Thymus (tissue), 14 donors: ENCODE measurements at places on chromosomes 4 and X. TPM values are rescaled to one million over a fixed set of nuclear protein-coding genes. Genes with fewer than 3 reads are reported as not detected.

TBC1D9 gene
- 4.7 TPM for total RNA-seq

GRCh38 chr4:23967281-23967680, 77.4 kb upstream of the PPARGC1A start:
- no peak for DNase-seq
- no peak overlapping the region for H3K4me3 ChIP-seq
- H3K36me3 ChIP-seq, result no peaks in the 10 kb centered on the region
- H3K4me1 ChIP-seq, result no peaks in the 10 kb centered on the region
- no peaks in the 10 kb centered on the region for H3K27me3 ChIP-seq

- no peaks in the 10 kb centered on the region for H3K27me3 ChIP-seq
- H3K4me3 ChIP-seq, result no peak overlapping the region
These were observed 75.8 kb upstream of the SOD3 start for GRCh38 chr4:24719615-24720014.

- no peak for DNase-seq
- no peaks in the 10 kb centered on the region for H3K4me1 ChIP-seq
- H3K27me3 ChIP-seq, result no peaks in the 10 kb centered on the region
- H3K27ac ChIP-seq, result no peak overlapping the region
These were observed 466.0 kb downstream of the DMD start for GRCh38 chrX:32745323-32745722.

- H3K4me3 ChIP-seq, result no peak overlapping the region
- H3K27ac ChIP-seq, result no peak overlapping the region
- DNase-seq, result no peak
These were observed 93.4 kb downstream of the EMCN start for GRCh38 chr4:100424376-100424775.

- no peak for DNase-seq
- H3K4me3 ChIP-seq, result peak overlapping the region; percentile 81
- peak overlapping the region; percentile 96 for H3K27ac ChIP-seq
- no peaks in the 10 kb centered on the region for H3K27me3 ChIP-seq
These were observed 689 bp upstream of the OGT start for GRCh38 chrX:71532078-71532752.

GRCh38 chr4:52933738-52934137, 71.6 kb downstream of the RASL11B start:
- H3K27ac ChIP-seq, result no peak overlapping the region
- peaks cover 14% of the 10 kb centered on the region for H3K4me1 ChIP-seq
- no peak overlapping the region for H3K4me3 ChIP-seq
- no peaks in the 10 kb centered on the region for H3K27me3 ChIP-seq
- no peak for DNase-seq

- no peaks in the 10 kb centered on the region for H3K36me3 ChIP-seq
- no peak for DNase-seq
- H3K4me3 ChIP-seq, result no peak overlapping the region
- no peaks in the 10 kb centered on the region for H3K27me3 ChIP-seq
- H3K4me1 ChIP-seq, result peaks cover 20% of the 10 kb centered on the region
- no peak overlapping the region for H3K27ac ChIP-seq
These were observed 6.6 kb upstream of the DDX60L start for GRCh38 chr4:168486912-168487281.

DNA sequence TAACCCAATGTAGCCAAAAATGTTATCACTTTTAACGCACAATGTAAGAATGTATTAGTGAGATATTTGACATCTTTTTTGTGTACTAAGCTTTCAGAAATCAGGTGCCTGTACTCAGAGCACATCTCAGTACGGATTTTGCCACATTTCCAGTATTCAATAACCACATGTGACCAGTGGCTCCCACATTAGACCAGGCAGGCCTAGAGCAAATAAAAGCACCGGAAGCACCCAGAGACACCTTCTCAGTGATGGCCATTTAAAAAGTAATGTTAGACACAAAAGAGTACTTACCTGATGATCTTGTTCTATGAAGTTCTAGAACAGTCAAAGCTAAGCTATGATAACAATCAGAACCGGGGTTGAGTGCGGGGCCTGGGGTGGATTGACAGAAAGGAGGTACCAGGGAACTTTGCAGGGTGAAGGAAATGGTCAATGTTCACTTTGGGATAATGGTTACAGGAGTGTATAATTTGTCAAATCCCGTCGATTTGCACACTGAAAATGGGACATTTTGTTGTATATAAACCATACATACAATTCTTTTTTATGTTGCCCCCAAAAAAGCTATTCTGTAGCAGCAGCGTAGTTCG, 1.2 kb downstream of the CTPS2 start:
- H3K4me3 ChIP-seq, result peak overlapping the region; percentile 74
- H3K4me1 ChIP-seq, result no peaks in the 10 kb centered on the region
- DNase-seq, result no peak
- H3K36me3 ChIP-seq, result no peaks in the 10 kb centered on the region

- no peaks in the 10 kb centered on the region for H3K36me3 ChIP-seq
- H3K27me3 ChIP-seq, result no peaks in the 10 kb centered on the region
- DNase-seq, result no peak
- no peak overlapping the region for H3K4me3 ChIP-seq
- H3K27ac ChIP-seq, result no peak overlapping the region
- no peaks in the 10 kb centered on the region for H3K4me1 ChIP-seq
These were observed 7.0 kb upstream of the DSPP start for GRCh38 chr4:87601361-87601760.

PGAM4 gene
- total RNA-seq, result 0.14 TPM

RP2 gene
- total RNA-seq, result 7.9 TPM

GDPD2 gene
- total RNA-seq, result 0.05 TPM

SORBS2 gene
- total RNA-seq, result 13.8 TPM

- no peaks in the 10 kb centered on the region for H3K36me3 ChIP-seq
- H3K4me3 ChIP-seq, result no peak overlapping the region
- no peak overlapping the region for H3K27ac ChIP-seq
- H3K27me3 ChIP-seq, result no peaks in the 10 kb centered on the region
- no peaks in the 10 kb centered on the region for H3K4me1 ChIP-seq
These were observed 106.4 kb upstream of the NDST4 start for GRCh38 chr4:115219862-115220261.

CHM gene
- 14.4 TPM for total RNA-seq

- DNase-seq, result no peak
- H3K27ac ChIP-seq, result no peak overlapping the region
- no peaks in the 10 kb centered on the region for H3K36me3 ChIP-seq
- H3K4me1 ChIP-seq, result no peaks in the 10 kb centered on the region
- no peak overlapping the region for H3K4me3 ChIP-seq
- no peaks in the 10 kb centered on the region for H3K27me3 ChIP-seq
These were observed 65.7 kb upstream of the ALG13 start for GRCh38 chrX:111615227-111615626.

DNA sequence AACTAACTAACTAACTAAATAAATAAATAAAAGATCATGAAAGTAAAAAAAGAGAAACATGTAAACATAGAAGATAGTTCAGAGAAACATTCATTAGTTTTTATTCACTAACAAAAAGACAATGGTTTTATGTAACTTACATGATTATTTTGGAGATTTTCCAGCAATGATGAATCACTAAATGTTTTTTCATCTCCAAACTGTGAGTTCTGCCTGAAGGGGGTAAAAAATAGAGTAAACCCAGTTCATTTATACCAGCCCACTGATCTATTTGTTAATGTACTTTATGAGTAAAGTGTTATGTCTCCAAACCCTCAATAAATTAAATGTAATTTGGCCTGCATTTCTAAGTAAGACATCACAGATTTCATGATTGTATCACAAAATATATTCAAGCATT, 101.1 kb downstream of the ATP8A1 start:
- no peaks in the 10 kb centered on the region for H3K27me3 ChIP-seq
- H3K4me1 ChIP-seq, result no peaks in the 10 kb centered on the region
- no peak for DNase-seq

PHOX2B gene
- total RNA-seq, result not detected

DNA sequence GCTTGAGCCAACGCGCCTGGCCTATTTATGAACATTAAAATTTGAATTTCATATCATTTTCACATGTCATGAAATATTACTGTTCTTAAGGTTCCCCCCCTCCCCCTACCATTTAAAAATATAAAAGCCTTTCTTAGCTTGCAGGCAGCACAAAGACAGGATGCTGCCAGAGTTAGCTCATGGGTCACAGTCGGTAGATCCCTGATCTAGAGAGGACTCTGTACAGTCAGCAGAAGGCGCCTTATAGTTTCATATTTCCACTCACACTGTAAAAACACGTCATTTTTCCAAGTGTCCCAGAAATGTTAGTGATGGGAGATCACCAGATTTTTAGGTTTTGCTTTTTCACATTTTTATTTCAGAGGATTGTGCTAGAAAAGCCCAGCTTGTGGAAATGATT, 12.2 kb downstream of the NOCT start:
- DNase-seq, result no peak
- H3K4me1 ChIP-seq, result no peaks in the 10 kb centered on the region
- H3K36me3 ChIP-seq, result no peaks in the 10 kb centered on the region
- H3K4me3 ChIP-seq, result no peak overlapping the region
- H3K27me3 ChIP-seq, result no peaks in the 10 kb centered on the region
- peak overlapping the region; percentile 78 for H3K27ac ChIP-seq

NMU gene
- 2.5 TPM for total RNA-seq

GPR173 gene
- 0.61 TPM for total RNA-seq

DNA sequence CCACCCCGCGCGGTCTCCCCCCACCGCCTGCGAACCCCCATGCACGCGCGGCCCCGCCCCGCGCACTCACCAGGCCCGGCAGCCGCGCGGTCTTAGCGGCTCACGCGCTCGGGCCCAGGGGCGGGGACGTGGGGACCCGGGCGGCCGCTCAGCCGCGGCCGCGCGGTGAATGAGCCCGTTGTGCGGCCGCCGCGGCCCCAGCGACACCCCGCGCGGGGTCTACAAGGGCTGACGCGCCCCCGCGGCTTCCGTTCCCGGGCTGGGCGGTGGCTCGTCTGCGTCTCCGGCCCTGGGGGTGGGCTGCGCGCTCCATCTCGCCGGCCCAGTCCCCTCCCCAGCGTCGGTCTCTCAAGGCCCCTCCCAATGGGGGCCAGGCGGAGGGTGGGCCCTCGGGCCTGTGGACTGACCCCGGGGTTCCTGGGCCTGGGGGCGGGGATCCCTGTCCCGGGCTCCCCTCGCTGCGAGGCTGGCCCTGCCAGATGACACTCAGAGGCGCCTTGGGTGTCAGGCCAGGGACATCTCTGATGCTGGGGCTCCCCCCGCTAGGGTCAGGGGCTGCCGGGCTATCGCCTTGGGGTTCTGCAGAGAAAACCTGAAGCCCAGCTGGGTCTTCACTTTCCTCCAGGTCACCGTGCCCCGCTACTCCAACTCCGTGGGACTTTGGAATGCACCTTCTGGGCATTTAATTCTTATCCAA, 4.3 kb upstream of the SLC26A1 start:
- H3K27me3 ChIP-seq, result peaks cover 72% of the 10 kb centered on the region
- peak overlapping the region; percentile 17 for H3K4me3 ChIP-seq
- no peaks in the 10 kb centered on the region for H3K36me3 ChIP-seq
- H3K27ac ChIP-seq, result no peak overlapping the region

CENPVL2 gene
- total RNA-seq, result 0.24 TPM

- DNase-seq, result no peak
- no peak overlapping the region for H3K27ac ChIP-seq
- H3K27me3 ChIP-seq, result peaks cover 34% of the 10 kb centered on the region
- H3K36me3 ChIP-seq, result no peaks in the 10 kb centered on the region
- H3K4me1 ChIP-seq, result peaks cover 3% of the 10 kb centered on the region
- no peak overlapping the region for H3K4me3 ChIP-seq
These were observed 1.1 kb downstream of the TMEM35A start for GRCh38 chrX:101079736-101080270.

GRCh38 chr4:105149771-105150170, 3.1 kb downstream of the TET2 start:
- H3K4me1 ChIP-seq, result no peaks in the 10 kb centered on the region
- no peaks in the 10 kb centered on the region for H3K36me3 ChIP-seq
- no peak for DNase-seq

- no peaks in the 10 kb centered on the region for H3K4me1 ChIP-seq
- no peaks in the 10 kb centered on the region for H3K27me3 ChIP-seq
- DNase-seq, result no peak
- H3K36me3 ChIP-seq, result no peaks in the 10 kb centered on the region
- no peak overlapping the region for H3K27ac ChIP-seq
- no peak overlapping the region for H3K4me3 ChIP-seq
These were observed 351.6 kb downstream of the GPM6A start for GRCh38 chr4:175460414-175460813.

- H3K4me1 ChIP-seq, result no peaks in the 10 kb centered on the region
- H3K4me3 ChIP-seq, result no peak overlapping the region
- peaks cover 2% of the 10 kb centered on the region for H3K27me3 ChIP-seq
- H3K27ac ChIP-seq, result no peak overlapping the region
- DNase-seq, result no peak
These were observed 101.4 kb downstream of the AFAP1 start for GRCh38 chr4:7838136-7838782.

GRCh38 chrX:101485212-101485949, at the start of gene ARMCX4:
TSS of gene ARMCX4 (plus strand) at chrX:101485456. CDS start at chrX:101488590, 3,134 bp downstream.
- H3K4me1 ChIP-seq, result no peaks in the 10 kb centered on the region
- H3K27ac ChIP-seq, result no peak within 1 kb of the TSS
- peak; percentile 45 for DNase-seq
- peak within 1 kb of the TSS; percentile 47 for H3K4me3 ChIP-seq
- no peaks in the 10 kb centered on the region for H3K27me3 ChIP-seq

DNA sequence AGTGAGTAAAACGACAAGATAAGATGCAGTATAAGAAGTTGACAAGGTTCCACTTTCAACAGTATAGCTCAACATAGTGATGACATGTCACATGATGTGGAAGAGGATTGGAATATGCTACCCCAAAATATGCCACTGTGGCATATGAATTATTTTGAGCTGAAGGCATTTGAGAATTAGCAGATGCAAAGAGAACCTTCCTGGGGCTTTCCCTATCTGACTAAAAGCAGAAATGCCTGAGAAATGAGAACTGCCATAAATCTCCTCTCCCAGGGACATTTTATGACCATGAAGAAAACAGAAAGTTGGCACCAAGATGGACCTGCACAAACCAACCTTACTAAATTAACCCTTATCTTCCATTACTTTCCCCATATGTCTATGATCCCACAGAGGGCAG, 24.8 kb downstream of the CDKN2AIP start:
- H3K4me3 ChIP-seq, result no peak overlapping the region
- DNase-seq, result no peak
- no peaks in the 10 kb centered on the region for H3K27me3 ChIP-seq
- no peak overlapping the region for H3K27ac ChIP-seq
- no peaks in the 10 kb centered on the region for H3K36me3 ChIP-seq
- no peaks in the 10 kb centered on the region for H3K4me1 ChIP-seq

- H3K4me3 ChIP-seq, result no peak overlapping the region
- no peaks in the 10 kb centered on the region for H3K4me1 ChIP-seq
- H3K36me3 ChIP-seq, result no peaks in the 10 kb centered on the region
- H3K27ac ChIP-seq, result no peak overlapping the region
- H3K27me3 ChIP-seq, result no peaks in the 10 kb centered on the region
These were observed 14.1 kb downstream of the RAB40AL start for GRCh38 chrX:102950908-102951866.

PYURF gene
- 86.5 TPM for total RNA-seq

- no peaks in the 10 kb centered on the region for H3K4me1 ChIP-seq
- no peak overlapping the region for H3K27ac ChIP-seq
- no peaks in the 10 kb centered on the region for H3K36me3 ChIP-seq
- no peak for DNase-seq
- no peaks in the 10 kb centered on the region for H3K27me3 ChIP-seq
These were observed 126.4 kb upstream of the JADE1 start for GRCh38 chr4:128682942-128683666.

- H3K36me3 ChIP-seq, result no peaks in the 10 kb centered on the region
- no peak overlapping the region for H3K27ac ChIP-seq
- H3K27me3 ChIP-seq, result no peaks in the 10 kb centered on the region
- no peak for DNase-seq
- H3K4me3 ChIP-seq, result no peak overlapping the region
These were observed 132.6 kb downstream of the PACRGL start for GRCh38 chr4:20832826-20833225.
